ENCODE measurements at places on chromosomes 12 and 14.

DNA sequence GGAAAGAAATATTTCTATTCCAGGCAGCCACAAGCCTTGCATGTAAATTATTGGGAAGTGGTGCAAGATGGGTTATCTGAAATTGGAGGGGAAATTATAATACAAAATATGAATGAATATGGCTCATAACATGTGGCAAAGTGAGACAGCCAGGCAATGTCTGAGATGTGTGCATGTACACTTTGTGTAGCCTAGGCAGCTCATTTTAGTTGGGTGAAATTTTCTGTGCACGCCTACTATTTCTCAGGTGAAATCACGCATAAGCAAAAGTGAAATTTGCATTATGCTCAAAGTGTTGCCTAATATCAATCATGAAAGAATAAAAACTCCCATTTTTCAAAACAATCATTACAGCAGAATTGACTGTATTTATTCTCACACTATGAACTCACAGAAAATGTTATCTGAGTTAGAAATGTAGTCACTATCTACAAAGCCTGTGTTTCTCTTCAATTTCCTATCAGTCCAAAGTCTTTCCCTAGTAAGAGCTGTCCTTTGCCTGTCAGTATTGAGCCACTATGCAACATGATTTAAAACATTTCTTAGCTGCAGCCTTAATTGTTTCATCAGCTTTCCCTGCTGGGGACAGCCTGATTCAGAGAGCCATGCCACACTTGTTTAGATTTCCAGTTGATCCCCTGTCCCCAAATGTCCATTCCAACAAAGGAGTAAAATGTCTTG is 80.7 kb downstream of the EPS8 start:
- no peak for DNase-seq

DNA sequence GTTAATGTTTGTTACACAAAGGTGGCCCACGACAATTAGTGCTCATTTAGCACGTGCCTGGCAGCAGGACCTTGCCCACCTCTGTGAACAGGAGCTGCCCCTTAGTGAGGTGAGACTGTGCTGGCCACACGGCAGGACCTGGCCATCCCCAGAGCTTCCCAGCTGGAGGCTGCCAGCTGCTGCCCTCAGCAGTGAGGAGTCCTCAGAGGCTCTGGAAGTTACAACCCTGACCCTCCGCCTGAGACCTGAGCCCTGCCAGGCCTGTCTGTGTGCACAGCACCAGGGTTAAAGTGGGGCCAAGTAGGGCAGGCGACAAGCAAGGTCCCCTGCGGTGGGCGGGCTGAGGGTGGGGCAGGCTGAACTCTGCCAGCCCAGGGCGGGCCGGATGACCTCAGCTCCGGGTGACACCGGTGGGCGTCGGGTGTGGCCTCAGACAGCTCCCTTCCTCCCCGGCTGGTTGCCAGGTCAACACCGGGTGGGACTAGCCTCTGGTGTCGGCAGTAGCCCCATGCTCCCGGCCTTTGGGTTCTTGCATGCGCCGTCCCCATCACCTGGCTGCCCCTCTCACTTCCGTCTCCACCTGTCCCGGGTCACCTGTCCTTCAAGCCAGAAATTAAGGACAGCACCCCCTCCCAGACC is 9.2 kb upstream of the LBHD2 start:
- DNase-seq, result no peak

GRCh38 chr12:96471368-96472050 is 17.9 kb upstream of the CFAP54 start:
- DNase-seq, result peak; percentile 44

GRCh38 chr14:59037086-59037485 is 151.4 kb upstream of the DAAM1 start:
- DNase-seq, result no peak

DNA sequence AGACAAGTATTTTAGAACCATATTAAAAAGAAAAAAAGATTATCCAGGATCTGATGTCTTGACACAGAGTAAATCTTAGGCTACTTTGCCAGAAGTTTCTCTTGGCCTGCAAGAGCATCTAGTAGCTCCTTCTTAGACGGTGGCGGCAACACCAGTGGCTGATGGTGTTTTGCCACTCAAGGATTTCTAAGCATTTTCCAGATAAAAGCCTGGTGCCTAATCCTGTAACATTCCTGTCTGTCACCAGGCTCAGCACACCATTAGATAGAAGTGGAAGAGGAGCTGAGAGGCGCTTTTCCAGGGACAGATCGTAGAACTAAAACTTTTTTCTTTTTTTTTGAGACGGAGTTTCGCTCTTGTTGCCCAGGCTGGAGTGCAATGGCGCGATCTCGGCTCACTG is 14.0 kb downstream of the WNT5B start:
- no peak for DNase-seq

- no peak for DNase-seq
Measured at GRCh38 chr12:51759695-51760094, 88.8 kb downstream of the FIGNL2 start.

- no peak for DNase-seq
Measured at GRCh38 chr12:104596898-104597843, 140.4 kb downstream of the CHST11 start.

All from NCI-H226 (cell line).